ENCODE measurements at places on chromosomes 11 and 22.

DNA sequence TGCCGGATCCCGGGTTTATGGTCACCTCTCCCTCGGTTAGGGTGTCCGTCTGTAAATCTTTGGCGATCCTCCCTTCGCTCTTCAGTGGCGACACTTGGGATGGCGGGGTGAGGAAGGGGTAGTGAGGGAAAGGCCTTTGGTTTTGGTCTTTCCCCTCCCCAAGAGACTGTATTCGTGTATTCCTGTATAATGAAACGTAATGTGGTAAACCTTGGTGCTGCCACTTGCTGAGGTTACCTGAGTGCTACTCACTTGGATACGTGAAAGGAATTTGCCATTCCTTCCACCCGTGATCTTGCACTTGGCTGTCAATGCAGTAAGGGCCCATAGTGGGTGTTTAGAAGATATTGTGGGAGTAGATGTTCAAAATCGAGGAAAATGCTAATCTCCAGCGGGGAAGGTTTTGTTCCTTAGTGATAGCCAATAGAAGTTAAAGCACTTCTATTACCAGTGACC lies 578 bp upstream of the NUP160 start:
- no peak for DNase-seq

DNA sequence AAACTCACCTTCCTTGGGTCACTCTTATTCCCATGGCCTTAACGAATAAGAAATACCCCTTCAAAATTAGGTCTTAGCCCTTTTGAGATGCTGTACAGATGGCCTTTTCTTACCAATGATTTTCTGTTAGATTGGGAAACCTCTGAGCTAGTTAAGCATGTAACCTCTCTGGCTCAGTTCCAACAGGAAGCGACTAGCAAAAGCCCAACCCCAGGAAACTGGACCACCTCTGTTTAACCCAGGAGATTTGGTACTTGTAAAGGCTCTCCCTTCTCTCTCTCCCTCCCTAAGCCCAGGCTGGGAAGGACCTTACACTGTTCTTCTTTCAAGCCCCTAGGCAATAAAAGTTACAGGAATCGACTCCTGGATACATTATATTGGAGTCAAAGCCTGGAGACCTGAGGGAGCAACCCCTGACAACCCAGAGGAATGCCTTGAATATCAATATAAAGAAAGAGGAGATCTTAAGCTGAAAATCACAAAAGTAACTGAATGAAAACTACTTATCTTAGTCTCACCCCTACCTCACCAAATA lies 11.7 kb downstream of the APIP start:
- no peak for DNase-seq

DNA sequence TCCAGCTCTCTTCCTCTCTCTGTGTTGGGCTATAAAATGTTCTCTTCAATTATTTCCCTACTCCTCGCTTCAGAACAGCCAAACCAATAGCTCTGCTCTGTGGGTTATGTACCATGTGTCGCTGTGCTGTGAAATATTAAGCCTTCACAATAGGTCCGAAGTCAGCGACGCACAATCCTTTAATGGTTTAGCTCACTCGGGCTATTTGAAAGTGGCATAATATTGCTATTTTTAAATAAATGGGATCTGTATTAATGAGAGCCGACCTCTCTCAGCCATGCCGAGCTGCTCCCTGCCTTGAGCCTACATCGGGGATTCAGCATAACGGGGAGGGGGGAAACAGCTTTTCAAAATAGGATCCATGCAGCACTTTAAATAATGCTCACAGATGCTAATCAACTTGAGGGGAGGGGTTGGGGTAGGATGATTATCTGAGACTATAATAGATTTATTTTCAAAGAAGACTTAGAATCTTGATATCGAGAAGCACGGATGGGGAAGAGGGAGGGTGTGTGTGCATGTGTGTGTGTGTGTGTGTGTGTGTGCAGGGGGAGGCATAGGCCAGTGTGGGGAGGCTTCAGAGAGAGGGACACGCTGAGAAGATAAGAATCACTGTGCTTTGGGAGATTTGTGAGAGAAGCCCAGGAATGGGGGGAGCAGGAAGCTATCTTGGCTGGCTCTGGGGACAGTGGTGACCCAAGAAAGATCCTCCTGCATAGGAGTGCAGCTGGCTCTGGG lies 271.5 kb downstream of the NXPE2 start:
- DNase-seq = no peak

- no peak for DNase-seq
Observed at GRCh38 chr11:12403122-12403996, 26.0 kb downstream of the PARVA start.

- peak; percentile 72 for DNase-seq
Observed at GRCh38 chr22:22848364-22848866, 39.2 kb upstream of the IGLL5 start.

DNA sequence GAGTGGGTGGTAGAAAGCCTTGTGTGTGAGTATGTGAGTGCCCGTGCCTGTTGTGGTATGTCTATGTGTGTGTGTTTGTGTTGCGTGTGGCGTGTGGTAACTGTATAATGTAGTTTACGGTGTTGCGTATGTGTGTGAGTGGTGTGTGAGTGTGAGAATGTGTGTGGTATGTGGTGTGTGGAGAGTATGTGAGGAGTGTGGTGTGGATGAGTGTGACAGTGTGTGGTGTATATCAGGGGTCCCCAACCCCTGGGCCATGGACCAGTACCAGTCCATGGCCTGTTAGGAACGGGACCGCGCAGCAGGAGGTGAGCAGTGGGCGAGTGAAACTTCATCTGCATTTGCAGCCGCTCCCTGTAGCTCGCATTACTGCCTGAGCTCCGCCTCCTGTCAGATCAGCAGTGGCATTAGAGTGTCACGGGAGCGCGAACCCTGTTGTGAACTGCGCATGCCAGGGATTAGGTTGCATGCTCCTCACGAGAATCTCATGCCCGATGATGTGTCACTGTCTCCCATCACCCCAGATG lies 5.7 kb downstream of the UPK3A start:
- no peak for DNase-seq

GRCh38 chr11:129331217-129331616 lies 44.4 kb upstream of the BARX2 start:
- DNase-seq = no peak

- no peak for DNase-seq
Observed at GRCh38 chr11:26142891-26143290, 189.0 kb upstream of the ANO3 start.

DNA sequence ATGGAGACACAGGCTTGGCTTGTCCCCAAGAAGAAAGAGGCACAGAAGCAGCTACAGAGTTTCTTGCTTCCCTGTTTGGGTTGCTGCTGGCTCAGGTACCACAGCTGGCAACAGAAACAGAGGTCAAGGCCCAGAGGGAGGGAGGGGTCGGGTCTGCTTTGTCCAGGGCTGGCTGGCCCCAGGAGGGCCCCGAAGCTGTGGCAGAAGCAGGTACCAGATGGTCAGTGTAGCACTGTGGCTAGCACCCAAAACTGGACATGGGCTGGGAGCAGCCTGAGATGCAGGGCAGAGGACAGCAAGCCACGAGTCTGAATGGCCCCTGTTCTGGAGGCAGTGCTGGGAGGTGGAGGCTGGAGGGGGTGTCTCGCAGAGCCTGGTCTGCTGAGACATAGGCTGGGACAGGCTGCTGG lies 52.3 kb upstream of the CCDC188 start:
- DNase-seq = no peak

- no peak for DNase-seq
Observed at GRCh38 chr22:43850529-43850928, 11.8 kb downstream of the SULT4A1 start.

DNA sequence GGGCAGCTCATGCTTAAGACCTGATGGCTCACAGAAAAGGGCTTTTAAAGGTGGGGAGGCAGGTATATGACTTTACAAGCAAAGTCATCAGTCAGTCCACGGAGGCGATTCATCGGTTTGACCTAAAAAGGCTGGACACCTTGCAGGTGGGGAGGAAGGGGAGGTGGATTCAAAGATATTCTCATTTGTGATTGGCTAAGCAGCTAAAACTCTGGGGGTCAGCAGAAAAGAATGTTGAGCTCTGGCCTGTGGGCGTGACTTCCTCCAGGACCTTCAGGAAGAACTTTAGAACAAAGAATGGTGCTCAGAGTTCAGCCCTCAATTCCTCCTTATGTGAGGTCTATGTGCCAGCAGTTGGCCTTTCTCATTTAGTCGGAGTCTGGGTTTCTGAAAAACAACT lies 78.3 kb upstream of the LMO1 start:
- DNase-seq = no peak

DNA sequence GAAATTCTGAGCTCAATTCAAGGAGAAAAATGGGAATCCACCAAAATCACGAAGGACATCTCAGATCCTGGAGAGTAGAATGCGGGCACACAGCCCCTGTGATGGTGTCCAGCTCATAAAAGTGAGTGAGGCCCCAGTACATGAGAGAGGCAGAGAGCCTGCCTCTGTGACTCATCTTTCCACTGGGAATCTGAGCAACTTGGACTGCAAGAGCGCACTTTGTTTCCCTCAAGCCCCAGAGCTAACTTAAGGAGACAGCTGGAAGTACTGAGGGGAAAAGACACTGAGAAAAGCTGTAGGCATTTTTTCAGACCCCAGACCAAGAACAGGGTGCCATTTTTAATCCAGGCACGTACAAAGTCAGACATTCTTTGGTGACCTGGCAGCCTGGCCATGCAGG lies 273.7 kb downstream of the C11orf87 start:
- no peak for DNase-seq

DNA sequence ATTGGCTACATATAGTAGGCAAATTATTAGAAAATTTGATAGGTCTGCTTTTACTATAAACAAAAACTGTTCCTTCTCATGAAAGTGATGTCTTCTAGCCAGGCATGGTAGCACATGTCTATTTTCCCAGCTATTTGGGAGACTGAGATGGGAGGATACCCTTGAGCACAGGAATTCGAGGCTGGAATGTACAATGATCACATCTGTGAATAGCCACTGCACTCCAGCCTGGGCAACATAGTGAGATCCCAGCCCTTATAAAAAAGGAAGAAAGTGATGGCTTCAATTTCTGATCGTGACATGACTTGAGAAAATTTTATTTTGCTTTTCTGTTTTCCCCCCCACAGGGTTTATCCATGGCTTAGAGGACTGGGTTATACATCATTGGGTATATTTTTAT lies 19.5 kb upstream of the B3GNT6 start:
- DNase-seq = no peak

DNA sequence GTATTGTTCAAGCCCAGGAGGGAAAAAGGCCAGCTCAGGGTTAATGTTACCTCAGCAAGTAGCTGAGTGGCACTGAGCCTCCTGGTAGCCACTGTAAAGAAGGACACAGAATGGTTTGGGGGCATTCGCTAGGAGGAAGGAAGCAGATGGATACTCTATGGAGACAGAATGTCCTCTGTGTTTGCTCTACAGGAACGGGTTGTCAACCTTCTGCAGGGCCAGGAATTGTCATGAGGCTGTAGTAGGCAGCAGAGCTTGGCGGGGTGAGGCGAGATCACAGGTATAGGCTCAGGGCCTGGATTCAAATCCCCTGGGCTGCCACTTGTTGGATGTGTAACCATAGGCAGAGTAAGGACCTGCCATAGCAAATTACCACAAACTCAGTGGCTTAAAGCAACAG lies 3.0 kb upstream of the LRRC75B start:
- peak; percentile 15 for DNase-seq

- DNase-seq = no peak
Observed at GRCh38 chr11:31809857-31810778, 1.0 kb downstream of the PAX6 start.

- no peak for DNase-seq
Observed at GRCh38 chr22:22882033-22882717, 5.4 kb upstream of the IGLL5 start.

- no peak for DNase-seq
Observed at GRCh38 chr11:120667281-120667680, 155.7 kb downstream of the GRIK4 start.

DNA sequence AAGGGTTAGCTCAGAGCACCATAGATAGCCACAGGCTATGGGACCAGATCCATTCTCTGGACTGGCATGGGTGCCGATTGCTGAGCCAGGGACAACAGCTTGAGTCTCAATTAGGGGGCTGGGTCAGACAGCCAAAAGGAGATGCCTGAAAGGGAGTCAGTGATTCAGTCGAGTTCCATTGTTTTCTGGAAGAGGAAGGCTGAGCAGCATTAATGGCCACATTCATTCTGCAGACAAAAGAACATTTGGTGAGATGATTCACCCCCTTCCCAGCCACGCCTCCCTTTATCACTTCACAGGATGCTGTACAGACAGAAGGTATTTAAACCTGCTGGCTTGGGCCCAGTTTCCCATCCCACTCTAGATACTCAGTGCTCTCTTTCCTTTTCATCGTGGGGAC lies 131.9 kb downstream of the ADAMTS15 start:
- DNase-seq = no peak

DNA sequence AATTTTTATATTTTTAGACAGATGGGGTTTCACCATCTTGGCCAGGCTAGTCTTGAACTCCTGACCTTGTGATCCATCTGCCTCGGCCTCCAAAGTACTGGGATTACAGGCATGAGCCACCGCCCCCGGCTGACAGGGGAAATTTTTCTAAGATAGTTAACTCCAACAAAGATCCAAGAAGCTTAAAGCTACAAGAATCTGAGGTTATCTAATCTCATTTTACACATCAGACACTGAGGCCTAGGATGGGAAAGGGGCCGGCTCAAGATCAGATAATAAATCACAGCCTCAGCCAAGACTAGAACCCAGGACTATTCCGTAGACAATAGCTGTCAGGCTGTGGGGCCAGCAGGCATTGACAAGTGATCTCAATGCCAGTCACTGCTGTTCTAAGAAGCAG lies 94.0 kb downstream of the AMBRA1 start:
- DNase-seq = no peak

GRCh38 chr22:25572708-25573171 lies 8.3 kb downstream of the GRK3 start:
- DNase-seq = no peak

DNA sequence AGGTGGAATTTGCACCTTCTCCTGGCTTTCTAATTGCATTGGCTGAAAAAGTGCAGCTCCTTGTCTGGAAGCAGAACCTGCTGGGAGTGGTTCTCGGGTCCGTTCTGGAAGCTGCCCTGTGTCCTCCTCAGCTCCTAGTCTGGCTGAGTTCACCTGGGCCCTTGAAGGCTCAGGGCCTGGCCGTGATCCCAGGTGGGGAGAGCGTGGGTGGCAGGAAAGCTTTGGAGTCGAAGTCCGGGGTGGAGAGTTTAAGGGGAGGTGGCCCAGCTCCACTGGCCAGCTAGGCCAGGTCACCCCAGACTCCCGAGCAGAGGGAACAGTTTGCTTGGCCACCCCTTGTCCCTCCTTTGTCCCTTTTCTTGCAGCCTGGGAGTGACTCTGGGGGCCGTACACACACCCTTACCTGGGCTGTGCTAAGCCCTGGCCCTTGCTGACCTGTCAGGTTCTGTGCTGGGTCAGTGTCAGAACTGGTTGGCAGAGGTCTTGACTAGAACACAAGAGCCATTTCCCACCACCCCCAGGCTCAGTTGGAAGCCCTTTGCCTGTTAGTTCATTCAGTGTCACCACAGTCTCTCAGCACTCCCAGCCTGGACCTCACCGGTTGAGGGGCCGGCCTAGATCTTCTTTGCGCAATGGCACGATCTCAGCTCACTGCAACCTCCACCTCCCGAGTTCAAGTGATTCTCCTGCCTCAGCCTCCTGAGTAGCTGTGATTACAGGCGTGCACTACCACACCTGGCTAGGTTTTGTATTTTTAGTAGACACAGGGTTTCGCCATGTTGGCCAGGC lies 37.3 kb downstream of the LRP5 start:
- DNase-seq = no peak

Data from activated naive CD8-positive, alpha-beta T cell treated with anti-CD3 and anti-CD28 coated beads, Interleukin-2, amount 10 ng/mL, durations not matched to agents 7 days and 5 days (primary cell).